NCI-H1417 treated with DMSO at 0.1 percent for 48 hours (cell line): ENCODE measurements at places on chromosomes 12 and 14.

DNA sequence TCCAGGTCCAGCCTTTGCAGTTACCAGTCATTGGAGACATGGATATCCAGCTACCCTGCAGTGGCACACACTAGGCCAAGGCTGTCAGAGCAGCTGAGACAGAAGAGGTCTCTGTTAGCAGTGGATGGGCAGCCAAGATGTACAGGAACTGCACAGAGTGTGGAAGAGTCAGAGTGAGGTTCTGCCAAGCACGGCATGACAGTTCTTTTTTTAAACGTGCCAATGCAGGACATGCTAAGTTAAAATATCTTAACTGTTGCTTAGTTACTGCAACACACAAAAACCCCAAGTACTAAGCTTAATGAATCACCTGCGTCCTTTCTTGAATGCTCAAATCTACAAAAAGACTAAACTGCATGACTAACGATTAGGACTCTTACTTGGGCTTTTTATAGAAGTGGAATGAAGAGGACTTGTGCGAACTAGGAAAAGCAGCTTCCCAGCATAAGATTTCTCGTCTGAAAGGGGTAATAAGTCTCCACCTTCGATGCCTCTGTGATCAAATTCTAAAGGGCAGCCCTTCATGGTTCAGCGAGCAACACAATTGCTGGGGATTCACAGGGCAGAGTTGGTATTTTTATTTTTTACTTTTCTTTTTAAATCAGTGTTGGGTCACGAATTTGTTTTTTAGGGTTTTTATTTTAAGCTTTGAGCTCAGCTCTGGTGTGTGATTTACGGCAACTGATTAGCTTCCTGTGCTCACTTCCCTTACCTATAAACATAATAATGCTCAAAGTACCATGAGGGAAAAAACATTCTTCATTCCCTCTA is 20.6 kb downstream of the MAPK1IP1L start:
- DNase-seq: no peak

GRCh38 chr12:108823804-108824203 is 33.6 kb downstream of the SSH1 start:
- DNase-seq: no peak

DNA sequence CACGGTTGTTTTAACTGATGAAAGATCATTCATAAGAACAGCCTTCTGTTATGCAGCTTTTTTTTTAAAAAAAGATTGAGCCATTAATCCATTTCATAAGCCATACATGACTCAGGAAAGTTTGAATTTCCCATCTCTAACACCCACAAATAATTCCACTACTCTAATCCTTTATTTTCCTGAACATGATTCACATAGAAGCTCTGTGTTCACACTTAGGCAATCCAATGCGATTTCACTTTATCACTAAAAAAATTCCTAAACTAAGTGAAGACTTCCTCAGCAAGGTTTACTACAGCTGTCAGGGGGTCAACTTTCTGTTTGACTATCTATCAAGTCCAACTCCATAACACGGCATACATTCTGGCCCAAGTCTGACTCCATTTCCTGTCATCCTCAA is 25.9 kb downstream of the PKP2 start:
- DNase-seq: no peak

GRCh38 chr14:56559182-56559581 is 20.4 kb upstream of the TMEM260 start:
- no peak for DNase-seq

DNA sequence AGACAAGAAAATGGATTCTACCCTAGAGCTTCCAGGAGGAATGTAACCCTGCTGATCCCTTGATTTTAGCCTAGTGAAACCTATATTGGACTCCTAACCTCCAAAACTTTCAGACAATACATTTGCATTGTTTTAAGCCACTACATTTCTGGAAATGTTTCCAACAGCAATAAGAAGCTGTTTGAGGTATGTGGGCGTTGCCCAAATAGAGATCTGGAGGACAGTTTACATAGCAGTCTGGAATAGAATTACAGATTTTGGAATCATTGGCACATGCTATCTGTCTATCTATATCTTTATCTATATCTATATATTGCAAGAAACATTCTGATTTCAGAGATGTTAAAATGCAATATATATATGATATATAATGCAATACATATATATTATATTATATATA is 42.4 kb upstream of the EGLN3 start:
- no peak for DNase-seq

GRCh38 chr14:64800000-64800399 is 79.7 kb downstream of the SPTB start:
- DNase-seq: no peak

GRCh38 chr12:71335151-71335962 is 104.2 kb upstream of the LGR5 start:
- DNase-seq: no peak

DNA sequence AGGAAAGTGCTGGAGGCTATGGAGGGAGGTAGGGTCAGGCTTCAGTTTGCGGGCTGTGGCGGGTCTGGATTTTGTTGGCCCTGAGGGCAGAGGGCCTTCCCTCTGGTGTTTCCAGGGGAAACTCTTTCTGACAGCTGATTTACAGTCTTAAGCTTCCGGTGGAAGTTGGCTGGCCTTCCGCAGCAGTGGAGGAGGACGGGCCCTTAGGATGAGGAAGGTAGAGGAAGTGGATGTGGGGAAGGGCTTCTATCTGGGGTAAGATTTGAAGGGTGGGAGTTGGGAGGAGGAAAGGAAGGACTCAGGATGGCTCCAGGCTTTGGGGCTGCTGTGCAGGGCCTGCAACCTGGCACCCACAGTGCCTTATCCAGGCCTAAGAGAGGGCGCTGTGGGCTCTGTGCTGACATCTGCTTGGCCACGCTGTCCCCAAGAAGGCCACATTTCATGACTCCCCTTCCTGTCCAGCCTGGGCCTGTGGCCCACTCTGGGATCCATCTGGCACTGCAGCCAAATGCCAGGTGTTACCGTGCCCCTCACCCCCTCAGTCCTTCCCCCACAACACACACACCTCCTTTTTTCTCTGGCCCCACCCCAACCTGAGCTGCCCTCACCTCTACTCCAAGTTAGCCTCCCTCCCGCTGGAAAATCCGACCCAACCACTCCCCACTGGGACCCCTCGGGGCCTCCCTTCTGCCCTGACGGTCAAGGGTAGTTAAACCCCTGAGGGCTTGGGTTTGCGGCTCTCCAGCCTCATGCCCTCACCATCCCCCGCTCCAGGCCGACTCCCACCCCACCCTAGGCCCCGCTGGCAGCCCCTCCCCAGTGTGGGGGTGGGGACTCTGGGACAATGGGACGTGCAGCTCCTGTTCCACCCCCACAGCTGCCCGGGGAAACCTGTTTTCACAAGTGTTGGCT is 7.7 kb upstream of the PPP1R13B start:
- DNase-seq: peak; percentile 57

DNA sequence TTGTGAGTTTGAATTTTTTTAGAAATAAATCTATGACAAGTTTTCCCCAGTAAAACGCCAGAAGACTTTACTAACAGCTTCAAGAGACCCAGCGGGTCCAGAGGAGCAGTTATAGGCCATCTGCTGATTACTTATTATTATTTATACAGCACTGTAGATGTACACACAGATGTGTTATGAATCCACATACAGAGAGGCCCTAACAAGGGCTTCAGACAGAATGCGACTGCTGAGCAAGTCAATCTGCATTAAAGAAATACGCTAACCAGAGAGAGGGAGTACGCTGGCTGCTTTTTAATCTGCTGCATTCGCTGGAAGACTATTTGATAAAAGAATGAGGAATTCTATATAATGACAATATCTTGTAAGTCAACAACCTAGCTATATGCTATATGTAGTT is 32.5 kb downstream of the ATF7 start:
- DNase-seq: no peak

DNA sequence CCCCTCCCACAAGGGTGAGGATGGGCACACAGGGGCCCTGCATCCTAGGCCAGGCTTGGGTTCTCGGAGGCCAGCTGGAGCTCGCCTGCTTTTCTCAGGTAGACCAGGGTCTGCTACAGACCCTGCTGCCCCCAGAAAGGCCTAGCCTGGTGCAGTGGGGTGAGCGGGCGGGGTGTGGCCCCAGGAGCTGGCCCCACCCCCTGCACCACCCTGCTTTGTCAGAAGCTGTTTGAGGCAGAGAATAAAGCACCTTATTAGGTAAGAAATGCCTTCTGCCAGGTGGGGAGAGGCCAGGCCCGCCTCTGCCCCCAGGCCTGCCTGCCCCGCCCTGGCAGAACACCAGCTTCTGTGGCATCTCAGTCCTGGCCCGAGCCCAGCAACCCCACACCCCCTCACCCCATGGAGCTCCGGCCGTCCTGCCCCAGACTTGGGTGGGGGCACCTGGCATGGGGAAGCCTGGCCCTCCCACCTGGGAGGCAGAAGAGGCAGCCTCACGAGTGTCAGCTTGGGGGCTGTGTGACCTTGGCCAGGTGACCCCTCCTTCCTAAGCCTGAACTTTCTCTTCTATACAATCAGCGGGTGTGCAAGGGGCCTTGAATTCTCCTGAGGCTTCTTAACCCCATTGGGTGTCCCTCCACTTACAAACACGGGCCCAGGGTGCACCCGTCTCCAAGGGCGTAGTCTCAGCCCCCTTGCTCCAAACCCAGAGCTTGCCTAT is 43.2 kb downstream of the KRT80 start:
- DNase-seq: no peak

DNA sequence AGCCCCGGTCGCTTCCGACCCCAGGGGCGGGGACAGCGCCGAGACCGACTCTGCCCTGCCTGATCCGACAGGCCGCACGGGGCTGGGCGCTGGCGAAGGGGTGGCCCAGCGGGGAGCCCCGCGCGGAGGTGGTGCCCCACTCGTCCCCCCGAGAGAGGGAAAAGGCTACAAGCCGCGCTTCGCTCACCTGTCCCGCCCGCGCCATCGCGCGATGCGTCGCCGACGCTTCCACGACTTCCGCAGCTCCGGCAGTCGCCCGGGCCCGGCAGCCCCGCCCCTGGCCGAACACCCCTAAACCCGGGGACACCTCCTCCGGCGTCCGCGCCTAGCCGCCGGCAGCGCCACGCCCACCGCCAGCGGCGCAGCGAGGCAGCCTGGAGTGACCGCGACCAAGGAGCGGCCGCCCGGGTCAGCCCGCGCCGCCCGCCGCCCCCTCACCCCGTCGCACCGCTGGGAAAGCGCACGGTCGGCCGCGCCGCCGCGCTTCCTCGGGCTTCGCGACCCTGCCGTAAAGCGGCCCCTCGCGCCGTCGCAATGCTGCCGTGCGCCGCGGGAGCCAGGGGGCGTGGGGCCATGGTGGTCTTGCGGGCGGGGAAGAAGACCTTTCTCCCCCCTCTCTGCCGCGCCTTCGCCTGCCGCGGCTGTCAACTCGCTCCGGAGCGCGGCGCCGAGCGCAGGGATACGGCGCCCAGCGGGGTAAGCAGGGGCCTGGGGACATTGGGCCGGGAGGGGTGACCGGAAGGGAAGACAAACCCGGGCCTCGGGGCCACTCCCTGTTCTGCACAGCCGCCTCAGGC is at the start of the genes BAG5 and COA8:
BAG5 (minus strand) TSS at position 229 of the 797 bp plus-strand sequence. CDS start 1,493 bp downstream, outside the sequence.
COA8 (plus strand) TSS at position 532 of the 797 bp plus-strand sequence; CDS start at position 574, 42 bp downstream.
- peak; percentile 69 for DNase-seq

- DNase-seq: no peak
Observed at GRCh38 chr12:30756074-30756473, 1.3 kb upstream of the CAPRIN2 start.

GRCh38 chr12:68224613-68225285 is 861 bp downstream of the IL26 start:
- no peak for DNase-seq

DNA sequence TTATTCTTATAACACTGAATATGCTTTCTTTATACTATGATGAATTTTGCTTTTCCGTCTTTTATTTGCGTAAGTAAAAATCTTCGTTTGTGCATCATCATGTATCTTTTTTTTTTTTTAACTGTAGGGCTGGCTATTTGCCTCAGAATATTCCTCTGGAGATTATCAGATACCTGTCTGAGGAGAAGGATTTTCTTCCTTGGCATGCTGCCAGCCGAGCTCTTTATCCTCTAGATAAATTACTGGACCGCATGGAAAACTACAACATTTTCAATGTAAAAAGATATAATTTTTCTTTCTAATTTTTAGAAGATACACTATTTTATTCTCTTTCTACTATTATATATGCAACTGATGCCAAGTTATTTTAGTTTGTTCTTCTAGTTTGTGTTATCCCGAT is 346.6 kb downstream of the TRHDE start:
- DNase-seq: no peak

DNA sequence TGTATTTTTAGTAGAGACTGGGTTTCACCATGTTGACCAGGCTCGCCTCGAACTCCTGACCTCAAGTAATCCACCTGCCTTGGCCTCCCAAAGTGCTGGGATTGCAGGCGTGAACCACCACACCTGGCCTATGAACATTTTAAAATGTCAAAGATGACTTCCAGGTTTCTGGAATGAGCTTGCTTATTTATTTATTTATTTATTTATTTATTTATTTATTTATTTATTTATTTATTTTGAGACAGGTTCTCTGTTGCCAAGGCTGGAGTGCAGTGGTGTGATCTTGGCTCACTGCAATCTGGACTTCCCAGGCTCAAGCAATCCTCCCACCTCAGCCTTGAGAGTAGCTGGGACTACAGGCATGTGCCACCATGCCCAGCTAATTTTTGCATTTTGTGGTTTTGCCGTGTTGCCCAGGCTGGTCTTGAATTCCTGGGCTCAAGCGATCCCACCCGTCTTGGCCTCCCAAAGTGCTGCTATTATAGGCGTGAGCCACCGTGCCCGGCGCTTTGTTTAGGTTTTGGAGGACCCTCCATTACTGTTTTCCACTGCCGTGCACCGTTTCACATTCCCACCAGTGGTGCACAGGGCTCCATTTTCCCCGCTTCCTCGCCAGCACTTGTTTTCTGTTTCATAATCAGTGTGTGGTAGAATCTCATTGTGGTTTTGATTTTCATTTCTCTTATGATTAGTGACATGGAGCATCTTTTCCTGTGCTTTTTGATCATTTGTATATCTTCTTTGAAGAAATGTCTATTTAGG is 6.4 kb upstream of the CFAP251 start:
- no peak for DNase-seq

DNA sequence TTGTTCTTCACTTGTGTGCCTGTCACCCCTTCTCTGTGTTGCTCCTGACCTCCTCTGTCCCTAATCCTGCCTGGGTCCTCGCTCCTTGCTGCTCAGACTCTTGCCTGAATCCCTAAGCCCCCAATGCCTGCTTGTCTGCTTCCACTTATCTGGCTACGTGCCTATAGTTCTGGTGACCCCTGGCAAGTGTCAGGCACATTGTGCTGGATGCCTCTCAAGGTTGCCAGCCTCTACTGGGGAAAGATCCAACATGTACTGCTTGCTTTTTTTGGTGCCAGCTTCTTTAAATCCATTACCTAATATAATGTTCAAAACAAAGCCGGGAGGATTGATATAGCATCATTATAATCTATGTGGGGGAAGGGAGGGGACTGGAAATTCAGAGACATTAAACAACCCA is 448.0 kb upstream of the CCDC196 start:
- DNase-seq: no peak
